Left hindlimb (tissue), 1 donor: ENCODE measurements at places on chromosomes 3 and 15.

GRCh38 chr3:57731311-57731710 lies 24.8 kb upstream of the SLMAP start:
- DNase-seq = no peak

DNA sequence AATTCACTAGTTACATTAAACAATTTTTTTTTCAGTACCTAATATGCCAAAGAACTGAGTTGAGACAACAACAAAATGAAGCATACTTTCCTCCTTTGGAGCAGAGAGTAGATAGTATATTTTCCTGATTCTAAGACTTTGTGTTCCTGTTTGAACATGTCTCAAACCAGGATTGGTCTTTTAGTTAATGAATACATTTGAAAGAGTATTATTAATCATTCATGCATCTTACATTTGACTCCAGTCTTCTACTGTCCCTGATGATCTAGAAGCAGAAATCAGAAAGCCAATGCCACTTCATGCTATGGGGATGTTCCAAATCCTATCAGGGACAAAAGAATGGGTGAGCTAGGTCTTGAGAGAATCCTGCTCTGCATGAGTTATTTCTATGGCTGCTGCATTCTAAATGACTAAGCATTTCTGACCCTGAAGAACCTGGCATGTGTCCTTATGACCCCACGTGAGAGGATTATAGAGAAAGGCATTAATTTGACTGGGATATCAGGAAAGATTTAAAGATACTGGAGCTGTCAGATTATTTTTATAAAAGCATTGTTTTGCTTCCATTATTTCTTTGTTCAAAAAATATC lies 32.9 kb upstream of the MBNL1 start:
- DNase-seq = no peak

DNA sequence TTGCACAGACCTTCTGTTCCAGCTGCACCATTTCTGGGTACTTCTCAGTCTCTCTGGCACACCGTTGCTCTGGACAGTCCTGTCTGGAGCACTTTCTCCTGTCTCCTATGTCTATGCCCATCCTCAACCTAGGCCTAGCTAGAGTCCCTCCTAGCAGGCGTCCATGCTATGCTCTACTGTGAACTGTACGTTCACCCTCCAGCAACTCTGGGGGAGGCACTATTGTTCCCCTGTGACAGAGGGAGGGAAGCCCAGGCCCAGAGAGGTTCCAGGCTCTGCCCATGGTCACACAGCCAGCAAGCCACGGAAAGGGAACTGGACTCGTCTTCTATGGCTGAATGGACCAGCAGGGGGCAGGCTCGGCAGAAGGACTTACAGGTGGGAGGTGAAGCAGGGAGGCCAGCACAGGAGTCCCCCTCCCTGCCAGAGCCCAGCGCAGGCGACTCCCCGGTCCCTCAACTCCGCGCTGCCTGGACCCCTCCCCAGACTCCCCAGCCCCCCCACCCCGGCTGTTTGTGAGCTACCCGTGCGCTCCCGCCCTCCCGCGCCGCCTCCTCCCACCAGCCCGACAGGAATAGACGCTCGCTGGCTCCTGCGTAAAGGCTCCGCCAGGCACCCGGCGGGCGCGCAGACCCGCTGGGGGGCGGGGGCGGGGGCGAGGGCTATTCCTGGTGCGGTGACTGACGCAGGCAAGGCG lies 1.7 kb upstream of the LINGO1 start:
- no peak for DNase-seq

DNA sequence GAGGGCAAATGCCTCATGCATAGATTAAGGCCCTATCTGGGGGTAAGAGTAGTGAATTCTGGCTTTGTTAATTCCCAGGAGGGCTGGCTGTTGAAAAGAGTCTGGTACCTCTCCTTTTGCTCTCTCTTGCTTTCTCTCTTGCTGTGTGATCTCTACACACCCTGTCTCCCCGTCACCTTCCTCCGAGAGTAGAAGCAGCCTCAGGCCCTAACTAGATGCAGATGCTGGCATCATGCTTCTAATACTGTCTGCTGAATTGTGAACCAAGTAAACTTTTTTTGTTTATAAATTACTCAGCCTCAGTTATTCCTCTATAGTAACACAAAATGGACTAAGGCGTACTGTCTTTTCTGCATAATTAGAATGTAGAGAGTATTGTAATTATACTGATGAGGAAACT lies 908.1 kb downstream of the DIPK2A start:
- DNase-seq = no peak

DNA sequence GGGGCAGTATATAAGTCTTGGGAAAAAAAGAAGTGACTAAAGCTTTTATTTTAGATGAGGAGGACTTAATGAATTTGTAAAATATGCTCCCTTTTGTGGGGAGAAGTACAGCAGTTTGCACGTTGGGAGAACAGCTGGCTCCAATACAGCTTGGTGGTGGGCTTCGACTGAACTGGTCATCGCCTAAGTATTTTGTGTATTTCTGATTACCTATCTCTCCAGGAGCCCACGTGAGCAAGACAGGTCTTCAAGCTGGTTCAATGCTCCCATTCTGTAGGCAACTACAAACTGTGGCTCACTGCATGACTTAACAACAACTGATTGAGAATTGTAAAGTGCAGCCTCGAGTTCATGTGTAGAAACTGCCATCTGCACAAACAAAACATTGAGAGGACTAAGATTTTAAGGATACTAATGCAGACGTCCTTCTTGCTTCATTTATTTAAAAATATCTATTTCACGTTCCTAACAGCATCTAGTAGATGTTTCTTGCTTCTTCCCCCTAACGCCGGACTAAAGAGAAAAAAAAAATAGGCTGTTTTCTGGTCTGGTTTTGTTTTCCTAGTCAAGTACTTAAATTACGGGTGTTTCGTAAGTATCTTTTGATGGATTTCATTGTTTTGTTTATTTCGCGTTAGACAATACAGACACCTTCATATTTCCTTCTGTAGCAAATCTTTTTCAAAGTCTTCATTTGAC lies 1.4 kb upstream of the GREM1 start:
- no peak for DNase-seq

DNA sequence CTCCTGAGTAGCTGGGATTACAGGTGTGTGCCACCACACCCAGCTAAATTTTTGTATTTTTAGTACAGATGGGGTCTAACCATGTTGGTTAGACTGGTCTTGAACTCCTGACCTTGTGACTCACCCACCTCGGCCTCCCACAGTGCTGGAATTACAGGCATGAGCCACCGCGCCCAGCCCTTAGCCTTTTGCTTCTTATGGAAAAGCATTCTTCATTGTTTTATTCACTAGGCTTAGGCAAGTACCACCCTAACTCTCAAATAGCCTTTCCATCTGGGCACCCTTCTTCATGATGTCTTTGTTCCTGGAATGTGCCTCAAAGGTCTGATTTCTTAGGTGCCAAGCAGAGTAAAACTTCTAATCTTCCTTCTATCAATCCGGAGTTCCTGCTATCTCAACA lies 641.8 kb downstream of the FHIT start:
- DNase-seq = no peak

DNA sequence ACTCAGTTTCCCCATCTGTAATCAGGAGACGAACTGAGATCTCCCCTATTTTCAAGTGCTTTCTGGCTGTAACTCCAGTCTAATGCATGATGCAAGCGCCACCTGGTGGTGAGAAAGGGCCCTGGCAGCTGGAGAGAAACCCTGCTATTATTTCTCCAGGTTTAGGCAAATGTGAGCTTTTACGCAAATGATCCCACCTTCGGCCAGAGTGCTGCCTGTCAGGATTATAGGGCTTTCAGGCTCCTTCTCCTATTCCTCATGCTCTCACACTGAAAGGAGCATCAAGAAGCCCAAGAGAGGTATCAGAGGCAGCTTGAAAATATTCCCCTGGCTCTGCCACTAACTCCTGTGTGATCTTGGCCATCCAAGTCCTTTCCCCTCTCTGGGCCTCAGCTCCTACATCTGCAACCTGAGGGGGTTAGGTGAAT lies 93.9 kb upstream of the RASGRF1 start:
- peak; percentile 62 for DNase-seq

DNA sequence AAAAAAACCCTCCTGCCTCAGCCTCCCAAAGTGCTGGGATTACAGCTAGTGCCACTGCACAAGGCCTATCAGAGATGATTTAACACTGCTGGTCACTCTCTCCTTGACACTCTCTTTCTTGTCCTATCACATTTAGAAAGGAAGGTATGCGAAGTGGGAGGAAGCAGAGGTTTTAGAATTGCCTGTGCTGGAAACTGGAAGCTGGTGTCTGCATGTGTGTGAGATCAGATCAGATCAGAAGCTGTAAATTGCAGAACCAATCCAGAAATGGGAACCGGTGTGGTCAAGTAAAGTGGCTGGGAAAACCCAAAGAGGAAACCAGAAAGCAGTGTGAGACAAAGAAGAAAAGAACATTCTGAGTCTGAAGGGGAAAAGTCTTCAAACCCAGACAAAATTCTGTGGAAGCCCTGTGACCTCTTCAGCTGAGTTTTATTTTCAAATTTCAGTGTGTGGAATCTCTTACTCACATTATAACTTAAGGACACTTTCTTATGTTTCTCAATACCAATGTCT lies 2.8 kb downstream of the EFHB start:
- no peak for DNase-seq

DNA sequence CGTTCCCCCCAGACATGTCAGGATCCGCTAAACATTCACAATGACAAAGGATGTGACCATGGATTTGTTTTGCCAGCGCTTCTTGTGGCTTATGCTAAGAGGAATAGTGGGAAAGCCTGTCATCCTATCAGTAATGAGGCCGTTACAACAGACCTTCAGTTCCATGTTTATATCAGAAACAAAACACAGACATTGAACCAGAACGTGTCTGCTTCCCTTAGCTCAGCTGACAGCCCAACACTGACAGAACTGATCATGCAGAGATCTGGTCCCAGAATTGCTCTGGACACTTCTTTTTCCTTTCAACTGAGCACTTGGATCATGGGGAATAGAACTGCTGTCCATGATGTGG lies 58.3 kb upstream of the MYZAP start:
- DNase-seq = no peak

GRCh38 chr3:123153125-123154019 lies 48.4 kb upstream of the SEC22A start:
- no peak for DNase-seq

DNA sequence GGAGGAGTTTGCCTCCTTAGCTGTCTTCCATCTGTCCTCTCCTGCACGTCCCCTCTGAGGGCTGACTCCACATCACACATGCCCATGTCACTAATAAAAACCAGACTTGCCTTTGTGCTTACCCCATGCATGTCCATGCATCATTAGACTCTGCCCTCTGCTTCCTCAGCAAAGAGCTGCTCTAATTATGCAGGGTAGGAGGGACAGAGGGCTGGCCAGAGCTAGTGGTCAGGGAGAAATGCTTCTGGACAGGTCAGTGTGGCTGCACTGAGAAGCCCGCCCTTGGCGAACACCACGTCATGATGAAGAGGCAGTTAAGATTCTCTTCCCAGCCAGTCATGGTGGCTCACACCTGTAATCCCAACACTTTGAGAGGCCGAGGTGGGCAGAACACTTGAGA lies 8.9 kb downstream of the CA12 start:
- DNase-seq = no peak

GRCh38 chr3:185572183-185572582 lies 13.9 kb upstream of the SENP2 start:
- DNase-seq = no peak

GRCh38 chr3:39098473-39099000 lies 8.9 kb downstream of the GORASP1 start:
- no peak for DNase-seq

DNA sequence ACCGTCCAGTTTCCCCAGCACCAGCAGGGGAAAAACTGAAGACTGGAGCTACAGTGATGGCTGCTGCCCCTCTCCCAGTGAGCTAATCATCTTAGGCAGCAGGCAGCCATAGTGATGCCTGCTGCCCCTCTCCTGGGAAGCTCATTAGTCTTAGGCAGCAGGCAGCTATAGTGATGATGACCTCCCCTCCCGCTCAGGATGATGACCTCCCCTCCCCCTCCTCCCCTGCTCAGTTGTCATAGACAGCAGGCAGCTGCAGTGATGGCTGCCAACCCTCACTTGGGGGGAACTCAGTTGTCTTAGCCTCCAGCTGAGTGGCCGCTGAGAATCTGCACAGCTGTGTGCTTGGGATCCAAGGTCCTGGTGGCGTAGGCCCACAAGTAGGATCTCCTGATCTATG lies 80.9 kb upstream of the MANF start:
- DNase-seq = no peak

- DNase-seq = no peak
Measured at GRCh38 chr3:74089814-74090213, 465.1 kb upstream of the PDZRN3 start.

GRCh38 chr3:78139166-78139565 lies 1099.3 kb downstream of the ROBO2 start:
- DNase-seq = no peak

DNA sequence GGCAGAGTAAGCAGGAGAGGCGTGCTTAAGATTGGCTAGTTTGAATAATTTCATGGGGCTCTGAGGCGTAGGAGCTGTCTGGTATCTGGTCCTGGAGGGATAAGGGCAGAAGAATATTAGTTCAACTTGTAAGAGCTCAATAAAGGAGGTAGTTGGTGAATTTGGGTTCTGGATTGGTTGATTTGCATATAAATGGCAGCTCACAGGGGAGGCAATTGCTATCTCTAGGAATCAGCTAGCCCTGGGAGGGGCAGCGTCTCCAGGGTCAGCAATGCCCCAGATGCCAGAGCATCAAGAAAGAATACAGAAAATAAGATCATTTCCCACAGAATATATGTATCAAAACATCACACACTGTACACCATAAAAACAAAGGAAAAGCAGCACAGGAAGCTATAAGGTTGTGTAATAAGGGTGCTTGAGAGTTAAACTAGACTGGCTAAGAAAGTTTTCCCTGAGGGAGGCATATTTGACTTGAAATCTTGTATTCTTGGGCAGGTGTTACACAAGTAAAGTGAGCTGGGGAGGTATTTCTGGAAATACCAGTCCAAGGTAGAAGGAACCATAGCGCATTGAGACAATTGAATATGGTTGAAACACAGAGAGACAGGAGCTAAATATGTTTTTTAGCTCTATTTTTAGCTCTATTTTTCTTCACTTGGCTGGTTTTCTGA lies 6.1 kb downstream of the MOBP start:
- no peak for DNase-seq
